ENCODE measurements at places on chromosomes 16 and 17. TPM values are rescaled to one million over a fixed set of nuclear protein-coding genes. Genes with fewer than 3 reads are reported as not detected.

- DNase-seq, result no peak
Observed at GRCh38 chr16:27112093-27112811, 45.5 kb downstream of the C16orf82 start.

- DNase-seq, result no peak
Observed at GRCh38 chr17:55699181-55699860, 23.3 kb downstream of the TMEM100 start.

- no peak for DNase-seq
Observed at GRCh38 chr17:36817483-36818048, 119.7 kb upstream of the LHX1 start.

GRCh38 chr17:40456396-40456951 is 13.2 kb downstream of the IGFBP4 start:
- no peak for DNase-seq

The UTP18 gene
- total RNA-seq, result 14.5 TPM

The ZNF689 gene
- total RNA-seq, result 17.0 TPM

- no peak for DNase-seq
Observed at GRCh38 chr17:43860077-43860725, 13.2 kb downstream of the CD300LG start.

DNA sequence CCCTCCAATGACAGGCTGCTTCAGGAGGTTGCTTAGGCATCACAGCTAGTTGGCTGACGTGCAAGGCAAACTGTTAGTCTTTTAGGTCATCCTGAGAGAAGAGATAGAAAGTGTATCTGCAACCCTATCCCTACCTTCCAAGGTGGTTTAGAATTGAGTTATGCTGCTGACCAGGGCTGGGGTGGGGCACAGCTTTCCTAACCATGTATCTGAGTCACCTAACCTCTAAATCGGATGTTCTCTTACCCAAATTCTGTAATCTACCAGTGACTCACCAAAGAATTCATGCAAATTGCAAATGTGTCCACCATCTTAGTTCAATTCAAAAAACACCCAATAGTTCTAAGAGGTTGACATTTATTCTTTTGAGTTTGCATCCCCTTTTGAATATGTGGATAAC is 107.2 kb upstream of the DYNLRB2 start:
- no peak for DNase-seq

DNA sequence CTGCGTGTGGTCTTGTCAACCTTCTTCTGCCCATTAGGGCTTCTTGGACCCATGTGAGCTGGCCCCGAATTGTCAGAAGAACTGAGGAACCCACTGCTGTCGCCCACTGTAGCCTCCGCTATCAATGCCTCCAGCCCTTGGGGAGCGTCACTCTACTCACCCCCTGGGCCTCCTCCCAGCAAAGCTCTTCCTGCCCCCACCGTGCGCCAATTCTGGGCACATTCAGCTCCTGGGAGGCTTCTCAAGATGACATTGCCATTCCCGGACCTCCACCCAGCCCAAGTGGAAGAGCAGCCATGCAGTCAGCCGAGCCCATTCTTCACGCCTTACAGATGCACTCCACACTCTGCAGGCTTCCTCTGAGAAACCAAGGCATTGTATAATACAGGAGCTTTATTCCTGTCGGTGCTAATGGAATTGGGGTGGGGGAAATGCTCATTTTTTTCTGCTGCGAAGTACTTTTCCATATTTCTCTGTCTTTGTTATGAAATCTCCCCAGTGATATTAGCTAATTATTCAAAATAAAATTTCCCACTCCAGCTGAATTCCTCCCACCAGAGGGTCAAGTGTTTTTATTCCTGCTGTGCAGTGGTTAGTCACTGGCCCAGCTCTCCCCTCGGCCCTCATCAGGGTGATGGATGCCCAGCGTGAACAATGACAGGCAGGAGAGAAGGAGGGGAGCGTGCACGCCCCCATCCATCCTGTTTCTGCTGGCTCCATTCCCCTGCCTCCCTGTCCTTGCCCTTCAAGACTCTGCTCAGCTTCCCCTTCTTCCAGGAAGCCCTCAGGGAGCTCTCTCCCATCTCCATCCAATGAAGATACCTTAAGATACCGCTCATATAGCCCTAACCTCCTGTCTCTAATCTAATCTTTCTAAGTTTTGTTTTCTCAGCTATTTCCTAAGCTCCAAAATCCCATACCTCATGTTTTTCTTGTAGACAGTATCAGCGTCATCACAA is 87.7 kb downstream of the C16orf95 start:
- no peak for DNase-seq

- DNase-seq, result no peak
Observed at GRCh38 chr16:20049831-20050230, 23.9 kb downstream of the GPR139 start.

DNA sequence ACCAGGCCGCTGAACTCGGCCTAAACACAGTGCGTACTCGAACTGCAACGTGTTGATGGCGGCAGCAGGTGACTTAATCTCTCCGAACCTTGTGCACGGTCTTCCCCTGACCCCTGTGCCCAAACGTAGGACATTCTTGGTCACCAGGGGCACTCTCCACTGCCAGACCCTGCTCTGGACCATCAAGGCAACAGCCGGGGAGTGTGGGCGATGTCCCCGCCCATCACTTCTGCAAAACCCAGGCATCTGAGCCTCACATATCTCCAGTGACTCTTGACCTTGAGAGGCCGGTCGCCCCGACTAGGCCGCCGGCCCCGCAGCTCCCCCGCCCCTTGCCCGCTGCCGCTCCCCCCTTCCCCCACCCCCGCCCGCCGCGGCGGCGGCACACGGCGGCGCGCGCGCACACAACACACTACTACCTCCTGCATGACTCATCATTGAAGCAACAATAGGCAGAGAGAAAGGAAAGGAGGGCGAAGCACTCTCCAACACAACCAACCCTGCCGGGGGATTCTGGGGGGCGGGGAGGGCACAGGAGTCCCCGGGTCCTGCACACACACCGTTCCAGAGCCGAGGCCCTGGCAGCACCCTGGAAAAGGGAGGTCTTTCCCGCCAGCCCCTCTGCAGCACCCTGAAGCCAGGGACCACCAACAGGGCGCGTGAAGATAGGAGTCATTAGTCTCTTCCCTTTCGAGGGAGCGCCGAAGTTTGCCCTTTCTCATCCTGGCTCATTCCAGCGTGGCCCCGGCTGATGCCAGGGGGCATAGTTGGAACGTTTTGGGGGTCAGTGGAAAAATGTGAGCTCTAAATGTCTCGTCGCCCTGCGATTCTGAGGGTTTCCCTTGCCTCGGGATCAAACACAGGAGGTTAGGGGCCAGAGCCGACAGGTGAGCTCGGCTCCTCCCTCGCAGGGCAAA is 1.9 kb downstream of the MNT start:
- DNase-seq, result no peak

GRCh38 chr17:67974598-67975066 is 21.6 kb downstream of the C17orf58 start:
- no peak for DNase-seq

- DNase-seq, result no peak
Observed at GRCh38 chr16:77596261-77596660, 126.1 kb upstream of the NUDT7 start.

DNA sequence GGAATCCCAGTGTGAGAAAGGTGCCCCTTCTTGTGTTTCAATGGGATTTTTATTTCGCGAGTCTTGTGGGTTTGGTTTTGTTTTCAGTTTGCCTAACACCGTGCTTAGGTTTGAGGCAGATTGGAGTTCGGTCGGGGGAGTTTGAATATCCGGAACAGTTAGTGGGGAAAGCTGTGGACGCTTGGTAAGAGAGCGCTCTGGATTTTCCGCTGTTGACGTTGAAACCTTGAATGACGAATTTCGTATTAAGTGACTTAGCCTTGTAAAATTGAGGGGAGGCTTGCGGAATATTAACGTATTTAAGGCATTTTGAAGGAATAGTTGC is 567 bp downstream of the UBB start:
- no peak for DNase-seq

The EFCAB5 gene
- 1.9 TPM for total RNA-seq

The TBC1D3C gene
- total RNA-seq, result not detected

DNA sequence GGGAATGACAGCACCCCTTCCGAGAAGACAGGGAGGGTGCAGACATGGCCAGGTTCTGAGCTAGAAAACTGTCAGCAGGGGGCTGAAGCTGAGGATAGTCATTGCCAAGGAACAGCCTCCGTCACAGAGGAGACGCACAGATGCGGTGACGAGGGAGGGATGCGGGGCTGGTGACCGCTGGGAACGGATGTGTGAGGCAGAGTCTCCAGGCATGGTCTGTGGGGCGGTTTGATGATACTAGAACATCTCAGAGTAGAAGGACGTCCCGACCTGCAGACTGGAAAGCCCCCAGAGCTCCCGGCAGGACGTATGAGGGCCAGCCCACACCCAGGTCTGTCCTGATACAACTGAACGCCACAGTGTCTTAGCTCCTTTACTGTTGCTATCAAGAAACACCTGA is 1.8 kb upstream of the CSNK1D start:
- no peak for DNase-seq

- DNase-seq, result no peak
Observed at GRCh38 chr17:41476866-41477815, 3.8 kb downstream of the KRT35 start.

DNA sequence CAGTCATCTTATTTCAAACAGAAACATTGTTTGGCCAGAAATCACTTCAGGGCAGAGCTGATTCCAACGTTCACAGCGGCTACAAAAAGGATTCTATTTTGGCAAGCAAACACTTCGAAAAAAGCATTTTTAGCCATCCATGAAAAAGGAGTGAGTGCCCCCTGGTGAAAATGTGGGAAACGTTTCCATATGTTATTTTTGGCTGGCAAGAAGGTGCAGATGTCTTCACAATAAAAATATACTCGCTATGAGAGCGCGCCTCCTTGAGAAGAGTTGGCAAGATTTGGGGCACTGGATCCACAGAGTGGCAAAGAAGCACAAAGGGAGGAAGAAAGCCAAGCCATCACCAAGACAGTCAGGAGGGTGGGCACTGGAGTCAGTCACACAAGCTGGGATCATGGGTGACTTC is 191.1 kb downstream of the CHD9NB start:
- DNase-seq, result no peak

Data from thoracic aorta (tissue), 2 donors.